ENCODE measurements at places on chromosomes 3 and 15. TPM values are rescaled to one million over a fixed set of nuclear protein-coding genes. Genes with fewer than 3 reads are reported as not detected.

FILIP1L gene
- 3.4 TPM for total RNA-seq

GRCh38 chr3:57756528-57757401 is 656 bp downstream of the SLMAP start:
- DNase-seq, result peak; percentile 27

DNA sequence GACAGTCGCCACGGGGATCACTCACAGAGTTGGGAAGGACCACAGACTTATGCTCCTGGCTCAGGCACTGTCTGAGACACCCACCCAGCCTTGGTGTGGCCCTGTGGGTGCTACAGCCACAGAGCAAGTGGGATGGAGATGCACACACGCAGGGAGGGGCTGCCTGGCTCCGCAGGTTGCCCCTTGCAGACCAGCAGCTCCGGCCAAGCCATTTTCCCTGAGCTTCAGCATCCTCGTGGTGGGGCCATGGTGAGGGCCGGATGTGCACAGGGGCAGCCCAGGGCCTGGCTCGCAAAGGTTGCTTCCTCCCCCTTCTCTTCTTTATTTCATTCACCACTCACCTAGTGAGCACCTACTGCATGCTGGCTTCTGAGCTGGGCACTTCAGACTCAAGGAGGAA is 55.4 kb upstream of the GRIP2 start:
- no peak for DNase-seq

- DNase-seq, result no peak
Observed at GRCh38 chr3:183213415-183214276, 39.4 kb upstream of the B3GNT5 start.

- DNase-seq, result no peak
Observed at GRCh38 chr3:26068890-26069289, 279.0 kb downstream of the OXSM start.

- no peak for DNase-seq
Observed at GRCh38 chr15:55784286-55784685, 41.3 kb upstream of the PRTG start.

DNA sequence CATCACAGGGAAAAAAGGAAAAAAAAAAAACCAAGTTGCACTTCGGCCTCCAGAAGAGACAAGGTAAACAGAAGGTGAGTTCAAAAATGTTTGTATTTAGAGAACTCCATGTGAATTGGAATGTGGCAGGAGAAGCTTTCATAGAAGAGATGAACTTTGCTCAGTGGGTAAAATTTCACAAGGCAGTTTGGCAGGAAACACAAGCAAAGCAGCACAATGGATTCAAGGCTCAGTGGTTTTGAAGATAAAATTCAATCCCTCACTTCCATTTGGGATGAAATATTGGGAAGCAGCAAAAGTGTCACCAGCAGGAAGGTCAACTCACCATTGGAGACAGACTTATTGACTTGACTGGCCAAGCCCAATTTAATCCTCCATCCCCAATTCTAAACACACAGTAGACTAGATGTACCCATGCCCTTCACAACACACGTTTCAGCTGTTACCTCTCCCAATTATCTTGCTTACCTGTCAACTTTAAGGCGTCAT is 256.7 kb upstream of the ICE2 start:
- DNase-seq, result no peak

DNA sequence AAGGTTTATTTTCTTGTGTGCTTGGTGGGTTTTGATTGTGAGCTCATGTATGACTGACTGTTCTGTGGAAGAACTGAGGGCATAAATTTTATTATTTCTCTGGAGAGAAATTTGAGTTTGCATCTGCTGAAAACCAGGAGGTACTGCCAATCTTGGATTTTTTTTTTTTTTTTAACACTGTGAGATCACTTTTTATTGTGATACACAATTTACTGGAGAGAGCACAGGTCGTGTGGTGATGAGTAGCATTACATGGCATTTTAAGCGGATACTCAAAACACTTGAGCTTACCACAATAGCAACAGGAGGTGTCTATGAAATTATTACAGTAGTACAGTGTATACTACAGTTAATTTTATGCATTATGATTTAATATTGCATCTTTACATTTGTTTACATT is 237.4 kb downstream of the MFSD1 start:
- no peak for DNase-seq

GRCh38 chr3:50340448-50341329 is at the start of gene RASSF1:
TSS of gene RASSF1 (minus strand) at chr3:50340836. CDS start at chr3:50340805, 31 bp downstream.
- no peak for DNase-seq

DNA sequence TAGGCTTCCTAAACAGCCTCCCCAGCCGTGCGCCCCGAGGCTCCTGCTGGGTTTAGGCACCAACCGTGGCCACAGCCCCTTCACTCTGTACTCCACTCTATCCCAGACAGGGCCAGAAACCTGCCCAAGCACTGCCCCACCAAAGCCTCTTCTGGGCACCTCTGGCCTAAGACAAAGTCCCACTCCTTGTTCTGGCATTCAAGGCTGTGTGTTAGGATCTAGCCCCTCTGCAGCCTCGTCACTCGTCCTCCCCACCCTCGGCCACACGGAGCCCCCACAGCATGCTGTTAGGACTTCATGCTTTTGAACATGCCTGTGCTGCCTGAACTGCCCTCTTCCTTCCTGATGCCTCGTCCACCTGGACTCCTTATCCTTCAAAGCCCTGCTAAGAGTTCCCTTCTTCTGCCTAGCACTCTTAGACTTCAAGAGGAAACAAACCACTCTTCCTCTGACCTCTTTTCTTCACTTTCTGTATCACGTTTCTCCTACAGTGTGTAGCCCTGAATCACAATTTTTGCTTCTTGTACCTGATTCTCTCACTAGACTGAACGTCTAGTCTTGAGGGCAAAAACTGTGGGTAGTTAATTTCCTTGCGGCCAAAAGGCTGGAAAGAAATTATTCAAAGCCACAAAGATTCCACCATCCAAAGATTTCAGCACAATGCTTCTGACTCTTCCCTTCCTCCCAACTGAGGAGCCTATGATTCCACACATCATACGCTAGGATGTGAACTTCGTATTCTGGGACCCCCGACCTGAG is 28.6 kb downstream of the WNT7A start:
- no peak for DNase-seq

DNA sequence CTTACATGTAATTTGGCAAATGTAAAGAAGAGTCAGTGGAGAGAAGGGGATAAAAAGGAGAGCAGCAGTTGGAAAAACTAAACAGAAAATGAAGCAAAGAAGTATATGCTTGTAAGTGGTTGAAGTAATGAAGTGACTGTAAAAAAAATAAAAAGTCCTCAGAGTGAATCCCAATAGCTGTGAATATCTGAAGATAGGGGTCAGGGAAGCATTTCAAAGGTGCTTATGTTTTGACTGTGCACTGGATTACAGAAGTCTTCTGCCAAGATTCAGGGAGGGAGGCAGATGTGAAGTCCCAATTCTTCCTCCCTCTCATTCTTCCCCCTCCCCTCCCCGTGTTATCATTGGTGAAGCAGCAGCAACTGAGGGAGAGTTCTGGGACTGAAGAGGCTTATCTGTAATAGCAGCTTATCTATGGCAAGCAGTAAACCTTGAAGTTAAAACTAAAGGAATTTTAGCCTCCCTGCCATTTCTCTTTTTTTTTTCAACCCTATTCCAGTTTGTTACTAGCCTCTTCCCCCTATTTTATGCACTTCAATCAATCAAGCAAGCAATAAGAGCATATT is 597.9 kb downstream of the IGSF11 start:
- DNase-seq, result no peak

DNA sequence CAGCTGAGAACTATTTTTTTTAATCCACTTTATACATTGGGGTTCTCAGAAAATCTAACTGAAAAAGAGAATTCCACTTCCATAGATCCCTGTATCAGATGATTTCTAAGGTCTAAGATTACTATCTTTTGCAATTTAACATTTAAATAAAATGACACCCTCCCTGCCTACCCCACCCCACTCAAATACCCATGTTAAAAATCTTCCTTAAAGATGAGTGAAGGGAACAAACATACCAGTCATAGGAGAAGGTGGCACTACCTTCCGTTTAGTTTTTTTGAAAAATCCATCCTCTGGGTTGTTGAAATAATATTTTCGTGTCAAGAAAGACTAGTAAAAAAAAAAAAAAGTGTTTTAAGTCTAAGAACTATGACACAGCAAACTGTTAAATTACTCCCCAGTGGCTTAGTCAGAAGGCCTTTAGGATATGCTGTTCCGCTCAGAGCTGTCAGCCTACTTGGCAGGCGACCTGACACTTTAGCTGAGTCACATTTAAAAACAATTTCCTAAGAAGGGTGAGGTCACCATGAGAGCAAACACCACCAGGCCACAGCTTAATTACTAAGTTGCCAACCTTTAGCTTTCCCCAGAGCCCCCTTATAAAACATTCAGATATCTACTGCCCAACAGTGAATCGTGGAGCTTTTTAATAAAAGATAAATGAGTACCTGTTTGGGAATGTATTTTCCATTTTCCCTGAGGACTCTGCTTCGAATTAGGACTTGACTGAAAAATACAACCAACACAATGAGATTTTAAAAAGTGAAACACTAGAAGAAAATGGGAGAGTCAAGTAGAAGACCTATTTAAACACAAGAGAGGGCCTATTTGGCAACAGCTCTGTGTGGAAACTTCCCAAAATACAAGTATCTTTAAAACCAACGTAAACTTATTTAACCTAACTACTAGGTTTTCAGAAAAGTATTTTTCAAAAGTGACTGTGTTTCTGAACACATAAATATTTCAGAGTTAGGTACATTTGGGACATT is 9.6 kb downstream of the EMC3 start:
- peak; percentile 88 for DNase-seq

- no peak for DNase-seq
Observed at GRCh38 chr3:19190602-19191001, 42.3 kb downstream of the KCNH8 start.

Measured in A673 (cell line).